Activated gamma-delta T cell treated with anti-CD3 and anti-CD28 coated beads, Interleukin-2, amount 50 U/mL, for 16 hours (primary cell): ENCODE measurements at places on chromosomes 16 and 17.
A peak's percentile ranks its signal among the peaks of the same experiment; 100 is the strongest.

DNA sequence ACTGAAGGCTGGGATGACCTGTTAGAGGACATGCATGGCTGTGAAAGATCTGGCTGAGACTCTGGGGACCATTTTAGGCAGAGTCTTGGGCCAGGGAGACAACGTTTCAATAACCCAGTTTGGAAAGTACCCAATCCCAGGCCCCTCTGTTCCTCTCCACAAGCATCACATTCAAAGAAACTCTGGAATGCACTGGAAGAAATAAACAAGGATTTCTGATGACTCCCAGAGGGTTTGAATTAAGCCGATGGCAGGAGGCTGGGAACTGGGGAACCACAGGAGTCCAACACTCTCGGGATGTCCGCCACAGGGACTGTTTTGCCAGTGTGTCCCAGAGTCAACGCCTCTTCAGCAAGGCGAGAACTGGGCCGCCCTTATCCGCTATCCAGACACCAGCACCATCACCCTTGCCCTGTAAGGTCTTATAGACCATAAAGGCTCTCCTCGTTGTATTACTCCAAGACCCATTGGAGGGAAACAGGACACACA lies 3.3 kb downstream of the PMP22 start:
- DNase-seq: no peak

DNA sequence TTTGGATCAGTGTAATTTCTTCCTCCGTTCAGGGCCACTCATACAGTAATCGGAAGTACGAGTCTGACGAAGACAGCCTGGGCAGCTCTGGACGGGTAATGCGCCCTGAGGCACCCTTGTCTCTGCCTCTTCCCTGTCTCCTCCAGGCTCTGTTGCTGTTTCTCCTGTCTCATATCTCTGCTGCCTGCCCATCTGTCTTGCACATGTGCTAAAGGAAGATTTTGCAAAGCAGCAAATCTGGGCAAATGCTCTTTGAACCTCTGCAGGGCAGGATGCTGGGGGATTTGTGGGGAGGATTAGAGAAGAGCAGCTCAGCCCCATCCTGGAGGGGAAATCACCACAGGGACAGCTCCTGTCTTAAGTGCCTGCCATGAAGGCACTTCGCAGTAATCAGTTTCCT lies 32.4 kb upstream of the POLR3E start:
- no peak for DNase-seq

DNA sequence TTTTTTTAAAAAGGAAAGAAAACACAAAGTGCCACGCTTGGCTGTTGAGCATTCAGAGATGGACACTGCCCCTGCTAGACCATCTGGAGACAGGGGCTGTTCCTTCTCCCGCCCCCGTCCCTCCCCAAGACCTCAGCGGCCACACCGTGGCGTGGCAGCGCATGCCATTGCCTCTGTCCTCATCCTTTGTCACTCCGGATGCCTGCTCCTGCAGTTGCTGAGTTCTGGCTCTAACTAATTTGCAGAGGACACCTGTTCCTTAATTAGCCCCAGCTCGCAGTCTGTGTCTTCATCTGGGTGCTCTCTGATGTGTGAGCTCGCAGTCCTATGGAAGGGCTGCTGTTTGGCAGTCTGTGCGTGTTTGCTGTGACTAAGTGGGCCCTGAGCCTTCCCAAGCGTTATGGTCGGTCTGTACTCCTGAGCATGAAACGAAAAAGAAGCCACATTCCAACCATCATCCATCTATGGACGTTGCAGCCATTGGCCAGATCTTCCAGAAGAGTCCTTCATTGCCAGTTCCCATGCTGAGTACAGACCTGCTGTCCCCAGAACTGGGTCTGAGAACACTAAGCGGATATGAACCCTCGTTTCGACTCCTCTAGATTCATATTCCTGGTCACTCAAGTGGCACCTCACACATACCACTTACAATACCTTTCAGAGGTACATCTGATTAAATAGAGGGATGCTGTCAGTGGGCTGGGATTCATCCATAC lies 40.9 kb upstream of the NAT9 start:
- no peak for DNase-seq

- no peak for DNase-seq
These were observed 38.5 kb downstream of the RPH3AL start for GRCh38 chr17:313911-314613.

GRCh38 chr16:72739577-72739976 lies 308.4 kb downstream of the ZFHX3 start:
- no peak for DNase-seq

GRCh38 chr17:76005263-76006149 lies 4.9 kb downstream of the CDK3 start:
- DNase-seq: peak; percentile 79

DNA sequence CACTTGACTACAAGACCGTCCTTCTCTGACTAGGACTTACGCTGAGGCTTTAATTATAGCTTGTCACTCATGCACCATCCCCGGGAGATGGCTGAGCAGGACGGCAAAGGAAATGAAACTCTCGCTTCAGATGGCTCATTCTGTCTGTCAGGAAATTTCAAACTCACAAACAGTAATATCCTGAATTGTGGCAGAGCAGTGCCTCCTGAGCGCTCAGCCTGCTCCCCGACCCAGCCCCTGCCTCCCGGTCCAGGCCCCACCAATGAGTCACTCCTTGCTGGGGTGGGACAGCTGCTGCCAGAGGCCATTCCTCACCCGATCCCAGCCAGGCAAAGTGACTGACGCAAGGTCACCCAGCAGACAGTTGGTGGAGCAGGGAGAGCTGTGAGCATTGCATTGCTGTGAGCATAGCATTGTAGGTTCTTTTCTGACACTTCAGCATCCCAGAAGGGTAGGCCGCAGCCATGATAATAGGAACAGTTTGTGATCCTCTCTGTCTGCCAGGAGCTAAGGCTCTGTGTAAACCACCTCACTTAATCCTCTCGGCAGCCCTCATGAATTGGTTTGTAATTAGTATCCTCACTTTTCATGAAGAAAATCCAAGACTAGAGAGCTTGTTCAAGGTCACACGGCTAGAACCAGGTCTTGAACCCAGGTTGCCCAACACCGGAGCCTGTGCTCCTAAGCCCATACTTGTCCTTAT lies 20.9 kb downstream of the CCDC182 start:
- DNase-seq: no peak

- DNase-seq: no peak
These were observed 5.5 kb downstream of the PPP1R9B start for GRCh38 chr17:50144845-50145531.

- DNase-seq: peak; percentile 58
These were observed 13.5 kb upstream of the TBX21 start for GRCh38 chr17:47719411-47720152.

- DNase-seq: peak; percentile 70
These were observed 334.5 kb downstream of the SEC14L1 start for GRCh38 chr17:77475016-77475976.

DNA sequence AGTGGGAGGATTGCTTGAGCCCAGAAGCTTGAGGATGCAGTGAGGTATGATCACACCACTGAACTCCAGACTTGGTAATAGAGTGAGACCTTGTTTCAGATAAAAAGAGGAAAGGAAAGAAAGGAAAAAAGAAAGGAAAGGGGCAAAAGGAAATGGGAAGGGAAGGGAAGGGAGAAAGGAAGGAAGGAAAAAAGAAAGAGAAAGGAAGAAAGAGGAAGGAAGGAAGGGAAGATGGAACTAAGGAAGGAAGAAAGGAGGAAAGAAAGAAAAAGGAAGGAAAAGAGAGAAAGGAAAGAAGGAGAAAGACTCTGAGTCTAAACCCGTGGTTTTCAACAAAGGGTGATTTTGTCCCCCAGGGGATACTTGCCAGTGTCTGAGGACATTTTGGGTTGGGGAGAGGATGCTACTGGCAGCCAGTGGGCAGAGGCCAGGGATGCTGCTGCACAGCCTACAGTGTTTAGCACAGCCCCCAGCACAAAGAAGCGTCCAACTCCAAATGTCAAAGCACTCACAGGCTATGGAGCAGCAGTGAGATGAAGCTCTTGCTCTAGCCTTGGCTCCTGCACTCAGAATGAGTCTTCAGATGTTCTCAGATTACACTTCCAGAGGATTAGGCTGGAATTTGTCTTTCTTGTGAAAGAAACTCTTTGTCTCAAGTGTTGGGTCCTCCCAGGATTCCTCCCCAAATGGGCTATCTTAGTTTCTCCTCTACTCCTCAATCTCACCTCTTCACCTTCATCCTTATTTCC lies 64.2 kb downstream of the BMERB1 start:
- no peak for DNase-seq

DNA sequence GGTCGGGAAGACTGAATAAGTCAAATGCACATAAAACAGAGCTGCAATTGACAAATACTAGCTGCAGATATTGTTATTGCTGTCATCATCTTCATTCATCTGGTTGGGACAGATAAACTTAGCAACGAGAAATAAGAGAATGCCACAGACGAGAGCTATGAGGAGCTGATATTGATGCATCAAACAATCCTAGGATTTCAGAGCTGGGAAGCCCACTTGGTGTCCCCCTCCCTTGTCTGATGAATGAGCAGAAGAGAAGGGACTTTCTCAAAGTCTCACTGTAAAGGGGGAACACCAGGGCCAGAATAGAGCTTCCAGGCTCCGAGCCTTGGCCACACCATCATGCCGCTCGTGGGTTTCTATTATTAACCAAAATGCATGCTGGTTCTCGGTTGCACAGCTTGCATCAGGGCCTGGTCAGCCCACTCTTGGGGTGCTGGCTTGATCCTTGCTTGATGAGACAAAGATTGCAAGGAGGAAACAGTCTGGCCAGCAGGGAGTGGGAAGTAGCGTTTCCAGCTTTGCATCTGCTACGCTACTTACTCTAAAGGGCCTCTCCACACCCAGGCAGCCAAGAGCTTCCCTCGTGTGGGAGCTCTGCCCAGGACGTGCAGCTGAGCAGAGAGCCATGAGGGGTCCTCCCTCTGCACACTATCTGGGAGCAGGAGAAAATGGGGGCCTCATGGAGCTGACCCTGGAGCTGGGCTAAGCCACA lies 28.4 kb upstream of the EMP2 start:
- DNase-seq: no peak

GRCh38 chr16:60741810-60742209 lies 1294.4 kb downstream of the CDH8 start:
- no peak for DNase-seq

DNA sequence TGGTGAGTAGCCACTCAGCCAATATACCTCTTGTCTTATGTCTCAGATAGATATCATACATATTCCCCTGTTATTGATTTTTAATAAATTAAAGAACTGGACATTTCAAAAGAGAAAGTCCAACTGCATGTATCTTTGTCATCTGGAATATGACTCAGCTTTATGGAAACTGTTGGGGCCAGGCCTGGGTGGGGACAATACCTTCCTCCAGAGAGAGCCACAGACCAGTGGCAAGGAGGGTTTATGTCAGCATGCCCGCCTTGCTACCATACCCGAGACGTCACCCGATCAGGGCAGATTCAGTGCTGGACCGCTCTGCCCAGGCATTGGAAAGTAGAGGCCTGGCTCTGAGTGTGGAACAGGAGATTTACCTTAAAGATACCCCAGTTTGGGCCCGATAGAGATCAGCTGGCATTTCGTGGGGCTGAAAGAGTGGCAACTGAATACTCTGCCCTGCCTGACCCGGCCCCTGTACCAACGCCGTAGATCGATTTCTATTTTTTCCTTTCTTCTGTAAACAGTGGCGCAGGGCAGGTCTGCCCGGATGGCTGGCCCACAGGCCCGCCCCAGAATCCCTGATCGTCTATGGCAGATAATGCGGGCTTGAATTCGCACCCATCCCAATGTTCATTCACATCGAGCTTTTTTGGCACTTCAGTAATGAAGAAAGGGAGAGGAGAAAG lies 158.6 kb downstream of the SALL1 start:
- DNase-seq: no peak

- no peak for DNase-seq
These were observed 6.3 kb downstream of the SAP30BP start for GRCh38 chr17:75673487-75673886.

DNA sequence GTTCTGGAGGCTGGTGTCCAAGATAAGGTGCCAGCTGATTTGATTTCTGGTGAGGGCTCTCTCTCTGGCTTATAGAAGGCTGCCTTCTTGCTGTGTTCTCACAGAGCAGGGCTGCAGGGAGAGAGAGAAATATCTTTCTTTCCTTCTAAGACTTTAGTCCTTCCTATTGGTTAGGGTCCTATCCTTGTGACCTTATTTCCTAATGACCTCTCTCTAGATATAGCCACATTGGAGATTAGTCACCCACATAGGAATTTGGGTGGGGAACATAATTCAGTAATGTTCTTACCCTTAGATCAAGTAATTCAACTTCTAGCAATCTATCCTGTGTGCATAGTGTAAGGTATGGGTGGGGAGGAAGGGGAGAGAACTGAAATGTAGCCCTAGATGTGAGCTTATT lies 18.0 kb upstream of the ABCA5 start:
- DNase-seq: no peak

DNA sequence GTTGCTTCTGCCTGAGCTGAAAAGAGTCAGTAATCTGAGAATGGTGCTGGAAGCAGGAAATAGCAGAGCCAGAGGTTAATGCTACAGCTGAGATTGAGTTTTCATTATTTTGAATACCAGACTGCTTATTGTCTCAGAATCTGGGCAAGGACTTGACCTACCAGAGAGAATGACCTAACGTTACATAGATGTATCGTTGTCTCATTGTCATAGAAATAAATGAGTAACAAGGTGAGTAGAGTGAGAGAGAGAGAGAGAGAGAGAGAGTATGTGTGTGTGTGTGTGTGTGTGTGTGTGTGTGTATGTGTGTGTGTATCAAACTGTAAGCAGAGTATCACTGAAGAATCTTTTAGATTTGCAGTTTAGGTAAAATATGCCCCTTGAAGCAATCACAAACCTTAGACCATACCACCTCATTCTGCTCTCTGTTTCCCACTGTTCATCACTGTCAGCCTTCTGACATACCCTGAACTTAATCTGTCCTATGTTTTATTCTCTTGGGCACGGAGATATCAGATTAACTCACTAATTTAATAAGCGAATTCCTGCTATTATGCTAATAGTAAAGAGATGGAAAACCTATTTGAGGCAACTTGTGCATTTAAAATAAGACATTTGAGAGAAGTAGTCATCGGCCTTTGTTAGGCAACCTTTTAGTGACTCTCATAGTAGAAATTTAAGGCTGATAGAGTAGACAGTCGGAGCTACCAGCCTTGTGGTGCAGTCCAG lies 87.8 kb downstream of the CYB561 start:
- DNase-seq: no peak

DNA sequence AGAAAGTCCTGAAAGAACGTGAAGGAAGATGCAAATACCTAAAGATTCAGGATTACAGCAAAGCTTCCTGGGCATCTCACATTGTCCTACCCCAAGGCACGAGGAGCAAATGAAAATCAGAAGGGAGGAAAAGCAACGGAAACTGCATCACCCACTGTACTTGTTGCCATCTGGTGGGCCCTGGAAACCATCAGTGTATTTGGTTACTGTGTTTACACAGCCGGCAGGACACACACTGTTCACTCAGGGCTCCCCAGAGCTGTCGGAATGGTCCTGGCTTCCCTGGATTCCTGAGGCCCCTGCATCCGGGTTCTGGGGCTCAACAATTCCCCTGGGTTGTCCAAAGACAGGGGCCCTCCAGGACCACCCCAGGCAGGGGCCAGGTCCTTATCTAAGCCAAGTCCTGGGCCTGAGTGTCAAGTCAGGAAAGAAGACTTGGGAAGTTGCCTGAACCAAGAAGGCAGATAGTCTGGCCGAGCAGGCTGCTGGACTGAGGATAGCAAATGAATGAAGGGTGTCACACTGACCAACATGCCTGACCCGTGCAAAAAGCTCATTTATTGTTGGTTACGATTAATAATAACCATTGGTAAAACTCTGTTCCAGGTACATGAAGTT lies 52.8 kb downstream of the SOX9 start:
- no peak for DNase-seq
